Vagina (tissue), 2 donors: ENCODE measurements at places on chromosomes 6 and 20. TPM values are rescaled to one million over a fixed set of nuclear protein-coding genes. Genes with fewer than 3 reads are reported as not detected.
A peak's percentile ranks its signal among the peaks of the same experiment; 100 is the strongest.

DNA sequence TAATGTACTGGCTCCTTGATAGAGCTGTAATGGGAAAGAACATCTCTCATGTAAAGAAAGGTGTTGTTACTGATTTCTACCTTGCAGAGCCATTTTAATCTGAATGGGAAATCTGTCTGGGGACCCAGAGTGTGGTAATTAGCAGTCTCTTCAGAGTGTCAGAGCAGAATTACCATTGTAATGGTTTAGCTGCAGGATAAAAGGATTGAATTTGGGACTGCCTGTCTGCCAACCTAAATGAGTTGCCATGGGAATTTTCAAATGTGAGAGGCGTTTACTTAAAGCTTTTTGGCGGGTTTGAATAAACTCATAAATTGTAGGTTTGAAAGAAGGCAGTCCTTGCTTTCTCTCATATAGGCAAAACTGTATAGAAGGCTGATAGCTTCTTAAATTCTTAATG is 128.8 kb downstream of the QKI start:
- DNase-seq = no peak
- no peak overlapping the region for H3K4me3 ChIP-seq
- no peak overlapping the region for H3K27ac ChIP-seq
- H3K4me1 ChIP-seq = peaks cover 18% of the 10 kb centered on the region
- H3K27me3 ChIP-seq = no peaks in the 10 kb centered on the region

- no peak overlapping the region for H3K27ac ChIP-seq
- no peak overlapping the region for H3K4me3 ChIP-seq
- DNase-seq = no peak
- no peaks in the 10 kb centered on the region for H3K36me3 ChIP-seq
Observed at GRCh38 chr6:72953971-72954381, 271.3 kb downstream of the KHDC1L start.

GRCh38 chr20:10370091-10370887 is 63.7 kb downstream of the MKKS start:
- no peaks in the 10 kb centered on the region for H3K4me1 ChIP-seq
- H3K27me3 ChIP-seq = no peaks in the 10 kb centered on the region
- no peak overlapping the region for H3K27ac ChIP-seq
- DNase-seq = no peak

DPM1 gene
- total RNA-seq = 21.1 TPM

HEY2 gene
- total RNA-seq = 0.98 TPM

- H3K27me3 ChIP-seq = no peaks in the 10 kb centered on the region
- no peak for DNase-seq
- H3K4me3 ChIP-seq = no peak overlapping the region
- no peaks in the 10 kb centered on the region for H3K36me3 ChIP-seq
- H3K4me1 ChIP-seq = no peaks in the 10 kb centered on the region
- no peak overlapping the region for H3K27ac ChIP-seq
Observed at GRCh38 chr6:80623066-80623815, 516.8 kb downstream of the BCKDHB start.

GRCh38 chr6:38088010-38088409 is 268.5 kb downstream of the ZFAND3 start:
- no peak overlapping the region for H3K27ac ChIP-seq
- H3K4me1 ChIP-seq = peaks cover 45% of the 10 kb centered on the region
- H3K27me3 ChIP-seq = no peaks in the 10 kb centered on the region
- no peak overlapping the region for H3K4me3 ChIP-seq
- no peak for DNase-seq
- H3K36me3 ChIP-seq = no peaks in the 10 kb centered on the region

DNA sequence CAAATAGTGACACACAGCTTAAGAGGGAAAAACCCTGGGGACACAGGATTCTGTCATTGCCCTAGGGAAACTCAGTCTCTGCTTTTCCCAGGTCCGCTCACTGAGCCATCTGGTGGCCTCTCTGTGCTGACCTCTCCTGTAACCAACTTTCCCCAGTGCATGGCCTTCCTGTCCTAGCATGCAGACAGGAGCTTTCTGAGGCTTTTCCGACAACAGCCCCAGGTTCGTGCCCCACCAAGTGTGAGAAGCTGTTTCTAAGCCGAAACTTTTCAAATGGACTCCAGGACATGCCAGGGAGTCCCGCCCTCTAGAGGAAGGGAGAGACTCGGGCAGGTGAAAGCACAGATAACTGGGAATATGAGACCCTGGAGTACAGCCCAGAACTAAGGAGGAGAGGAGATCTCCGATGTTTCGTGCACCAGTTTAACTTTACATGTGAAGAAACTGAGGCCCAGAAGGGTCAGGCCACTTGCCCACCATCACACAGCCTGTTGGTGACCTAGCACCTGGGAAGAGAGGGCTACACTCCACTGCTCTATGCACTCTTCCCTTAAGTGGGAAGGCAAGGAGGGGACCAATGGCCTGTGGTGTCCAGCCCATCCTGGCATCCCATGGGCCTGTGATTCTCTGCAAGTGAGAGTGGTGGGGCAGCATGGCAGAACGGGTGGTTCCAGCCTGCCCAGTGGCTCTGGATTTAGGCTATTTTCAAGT is 46.2 kb downstream of the RPP40 start:
- H3K36me3 ChIP-seq = peaks cover 2% of the 10 kb centered on the region
- H3K4me1 ChIP-seq = no peaks in the 10 kb centered on the region
- no peak overlapping the region for H3K27ac ChIP-seq
- no peaks in the 10 kb centered on the region for H3K27me3 ChIP-seq
- no peak for DNase-seq

- H3K4me1 ChIP-seq = peaks cover 16% of the 10 kb centered on the region
- peak; percentile 81 for DNase-seq
- H3K4me3 ChIP-seq = no peak overlapping the region
- H3K27ac ChIP-seq = no peak overlapping the region
- H3K27me3 ChIP-seq = no peaks in the 10 kb centered on the region
Observed at GRCh38 chr6:4349931-4350330, 214.6 kb upstream of the ECI2 start.

- DNase-seq = no peak
- no peak overlapping the region for H3K4me3 ChIP-seq
- H3K36me3 ChIP-seq = no peaks in the 10 kb centered on the region
- peaks cover 49% of the 10 kb centered on the region for H3K4me1 ChIP-seq
- H3K27me3 ChIP-seq = no peaks in the 10 kb centered on the region
Observed at GRCh38 chr6:36853325-36853724, 14.1 kb upstream of the CPNE5 start.

ATP6V1G2 gene
- total RNA-seq = 5.4 TPM

CTSZ gene
- 128 TPM for total RNA-seq

DNA sequence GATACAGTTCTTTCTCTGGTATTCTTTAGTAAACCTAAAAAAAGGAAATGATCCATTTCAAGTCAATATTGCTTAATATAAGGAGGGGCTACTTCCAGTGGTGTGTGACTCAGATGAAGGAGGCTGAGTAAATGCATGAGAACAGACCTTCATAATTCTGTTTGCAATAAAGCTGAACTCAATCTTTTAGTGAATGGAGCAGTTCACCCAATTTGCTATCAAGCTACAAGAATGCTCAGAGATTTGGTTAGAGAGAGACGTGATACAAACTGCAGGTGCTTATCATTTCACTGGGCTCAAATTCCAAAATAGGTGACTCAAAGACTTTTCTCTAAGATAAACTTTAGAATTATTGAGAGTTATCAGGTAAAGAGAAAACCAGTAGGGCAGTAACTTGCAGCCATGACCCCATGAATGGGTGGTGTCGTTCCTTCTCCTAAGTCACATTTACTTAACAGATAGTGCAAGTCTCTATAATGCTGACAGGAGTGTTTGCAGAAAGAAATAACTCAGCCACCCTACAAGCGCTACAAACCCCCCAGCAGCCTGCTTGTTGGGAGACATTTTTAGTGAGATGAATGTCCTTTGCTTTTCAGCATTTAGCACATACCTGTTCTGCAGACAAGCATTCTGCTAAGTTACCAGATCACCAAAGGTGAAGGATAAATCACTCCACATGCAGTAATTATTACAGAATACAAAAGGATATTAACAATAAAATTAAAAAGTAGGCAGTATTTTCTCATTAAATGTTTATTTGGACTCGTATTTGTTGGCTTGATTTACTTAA is 16.4 kb upstream of the BLOC1S5 start:
- no peak for DNase-seq
- peaks cover 14% of the 10 kb centered on the region for H3K4me1 ChIP-seq
- no peak overlapping the region for H3K4me3 ChIP-seq
- H3K27me3 ChIP-seq = no peaks in the 10 kb centered on the region
- no peaks in the 10 kb centered on the region for H3K36me3 ChIP-seq

DNA sequence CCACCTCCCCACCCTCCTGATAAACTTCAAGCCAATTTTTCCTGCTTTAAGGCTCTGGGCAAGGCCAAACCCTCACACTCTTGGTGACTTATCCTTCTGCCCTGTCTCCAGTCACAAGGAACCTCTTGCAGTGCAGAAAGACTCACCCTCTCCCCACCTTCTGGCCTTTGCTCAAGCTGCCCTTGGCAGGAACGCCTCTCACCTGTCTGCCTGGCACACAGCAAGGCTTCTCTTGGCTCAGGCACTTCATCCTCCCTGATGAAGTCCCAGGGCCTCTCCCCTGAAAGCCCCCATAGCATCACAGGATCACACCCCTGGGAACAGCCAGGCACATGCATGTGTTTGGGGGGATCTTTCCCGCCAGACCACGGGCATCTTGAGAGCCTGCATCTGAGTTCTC is 68.8 kb upstream of the NNAT start:
- H3K27ac ChIP-seq = no peak overlapping the region
- no peak for DNase-seq
- no peak overlapping the region for H3K4me3 ChIP-seq
- H3K36me3 ChIP-seq = no peaks in the 10 kb centered on the region
- H3K4me1 ChIP-seq = no peaks in the 10 kb centered on the region

- H3K4me1 ChIP-seq = no peaks in the 10 kb centered on the region
- no peak overlapping the region for H3K4me3 ChIP-seq
- no peaks in the 10 kb centered on the region for H3K27me3 ChIP-seq
- DNase-seq = no peak
- H3K27ac ChIP-seq = no peak overlapping the region
- no peaks in the 10 kb centered on the region for H3K36me3 ChIP-seq
Observed at GRCh38 chr6:128167552-128167951, 266.7 kb upstream of the THEMIS start.

DNA sequence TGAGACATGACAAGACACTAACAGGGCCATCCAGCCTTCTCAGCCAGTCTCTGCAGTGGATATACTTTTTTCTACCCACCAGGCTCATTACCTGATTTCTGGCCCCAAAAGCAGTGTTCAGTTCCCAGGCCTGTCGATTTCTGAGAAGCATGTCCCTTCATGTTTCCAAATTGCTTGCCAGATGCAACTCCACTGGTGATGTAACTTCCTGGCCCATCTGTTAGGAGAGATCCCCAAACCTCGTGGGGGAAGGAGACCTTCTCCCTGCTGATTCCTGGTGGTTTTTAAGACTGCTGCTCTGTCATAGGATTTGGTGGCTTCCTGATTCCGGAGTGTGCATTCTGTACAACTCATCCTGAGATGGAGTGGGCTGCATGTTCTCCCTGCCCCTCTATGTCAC is 31.6 kb upstream of the MRPS10 start:
- H3K4me3 ChIP-seq = no peak overlapping the region
- H3K4me1 ChIP-seq = peaks cover 31% of the 10 kb centered on the region
- peaks cover 13% of the 10 kb centered on the region for H3K36me3 ChIP-seq
- H3K27ac ChIP-seq = no peak overlapping the region

PET117 gene
- total RNA-seq = 6.1 TPM
